Fibroblast of skin of right biceps (primary cell): ENCODE measurements at places on chromosomes 16 and 17.

- peak; percentile 73 for DNase-seq
Measured at GRCh38 chr17:33436321-33436720, 143.2 kb upstream of the ASIC2 start.

DNA sequence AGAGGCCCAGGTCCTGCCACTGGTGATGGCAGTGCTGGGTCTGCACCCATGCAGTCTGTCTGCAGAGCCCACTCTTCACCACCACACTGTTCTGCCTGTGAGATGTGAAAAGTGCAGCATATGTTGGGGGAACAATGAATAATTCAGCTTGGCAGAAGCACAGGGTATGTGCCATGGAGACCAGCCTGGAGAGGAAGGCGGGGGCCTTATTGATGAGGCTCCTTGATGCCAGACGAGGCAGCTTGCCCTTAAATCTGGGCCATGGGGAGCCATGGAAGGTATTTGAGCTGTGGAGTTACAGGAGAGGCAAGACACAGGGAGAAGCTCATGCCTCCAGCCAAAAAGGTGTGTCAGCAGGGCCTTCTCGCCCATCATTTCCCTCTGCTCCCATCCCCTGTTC is 124.7 kb downstream of the C16orf78 start:
- no peak for DNase-seq

GRCh38 chr17:38917259-38917658 is 8.2 kb upstream of the LASP1NB start:
- no peak for DNase-seq

DNA sequence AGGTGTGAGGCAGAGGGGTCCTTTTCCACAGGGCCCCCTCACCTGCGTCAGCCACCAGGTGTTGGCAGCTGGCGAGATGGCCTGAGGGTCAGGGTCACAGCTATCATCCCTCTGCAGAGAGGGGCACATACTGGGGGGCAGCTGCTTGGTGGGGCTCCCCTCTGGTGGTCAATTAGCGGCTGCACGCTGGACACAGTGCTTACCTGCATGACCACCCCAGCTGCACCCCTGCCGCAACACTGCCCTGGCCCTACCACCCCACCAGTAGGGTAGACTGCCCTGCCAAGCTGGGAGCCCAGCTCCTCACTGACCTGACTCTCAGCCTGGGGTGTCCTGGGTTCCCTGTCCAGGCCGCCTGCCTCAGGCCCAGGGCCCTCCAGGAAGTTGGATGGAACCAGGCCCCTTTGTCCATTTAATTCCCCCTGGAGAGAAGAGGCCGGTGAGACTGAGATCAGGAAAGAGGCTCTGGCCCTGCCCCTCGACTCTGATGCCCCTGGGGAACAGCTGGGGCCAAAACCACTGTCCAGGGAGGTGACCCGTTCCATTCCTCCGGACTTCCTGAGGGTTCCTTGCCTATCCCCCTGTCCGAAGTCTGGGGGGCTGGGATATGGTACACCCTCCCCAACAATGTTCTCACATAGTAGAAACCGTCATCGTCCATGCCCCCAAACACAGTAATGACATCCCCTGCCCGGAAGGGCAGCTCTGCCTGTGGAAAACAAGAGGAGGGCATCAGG is 23.7 kb downstream of the TSPOAP1 start:
- no peak for DNase-seq

DNA sequence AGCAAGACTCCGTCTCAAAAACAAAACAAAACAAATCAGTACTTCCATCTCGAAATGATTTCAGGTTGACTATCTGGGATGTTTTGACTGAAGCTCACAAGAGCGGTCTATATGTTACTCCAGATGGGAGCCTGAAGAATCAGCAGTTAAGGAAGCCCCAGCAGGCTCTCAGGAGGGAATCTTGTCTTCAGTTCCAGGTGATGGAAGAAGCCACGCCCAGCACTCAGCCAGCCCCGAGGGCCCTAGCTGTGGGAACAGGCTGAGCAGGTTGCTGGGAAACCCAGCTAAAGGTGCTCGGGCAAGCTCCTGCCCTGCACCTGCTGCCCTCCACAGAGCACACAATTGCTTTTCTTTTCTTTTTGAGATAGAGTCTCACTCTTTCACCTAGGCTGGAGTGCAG is 32.4 kb downstream of the WIPI1 start:
- no peak for DNase-seq

GRCh38 chr16:3508736-3509135 is 7.9 kb downstream of the CLUAP1 start:
- no peak for DNase-seq

DNA sequence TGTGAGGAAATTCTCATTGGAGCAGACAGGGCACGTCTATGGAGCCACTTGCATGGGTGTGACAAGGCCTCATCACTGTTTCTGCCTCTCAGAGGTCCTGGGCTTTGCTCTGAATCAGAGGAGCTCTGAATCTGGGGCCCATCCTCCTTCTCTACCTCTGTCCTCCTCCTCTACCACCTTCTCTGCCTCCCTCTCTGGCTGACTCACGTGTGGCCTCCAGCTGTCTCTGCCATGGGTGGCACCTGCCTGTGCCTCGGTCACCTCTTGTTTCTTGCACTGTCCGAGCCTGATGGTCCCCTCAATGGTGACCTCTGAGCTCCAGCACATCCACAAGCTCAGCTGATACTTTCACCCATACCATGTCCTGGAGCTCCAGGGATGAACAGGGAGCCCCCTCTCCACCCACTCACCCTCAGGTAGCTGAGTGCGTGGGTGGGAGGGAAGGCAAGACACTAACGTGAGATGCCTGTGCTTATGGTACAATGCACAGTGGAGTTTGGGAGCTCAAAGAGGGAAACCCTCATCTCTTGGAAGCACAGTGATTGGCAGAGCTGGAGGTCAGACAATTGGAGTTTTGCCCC is 116.4 kb upstream of the CRHR1 start:
- DNase-seq: no peak

- peak; percentile 24 for DNase-seq
Measured at GRCh38 chr17:36072431-36073121, 8.5 kb downstream of the CCL18 start.

DNA sequence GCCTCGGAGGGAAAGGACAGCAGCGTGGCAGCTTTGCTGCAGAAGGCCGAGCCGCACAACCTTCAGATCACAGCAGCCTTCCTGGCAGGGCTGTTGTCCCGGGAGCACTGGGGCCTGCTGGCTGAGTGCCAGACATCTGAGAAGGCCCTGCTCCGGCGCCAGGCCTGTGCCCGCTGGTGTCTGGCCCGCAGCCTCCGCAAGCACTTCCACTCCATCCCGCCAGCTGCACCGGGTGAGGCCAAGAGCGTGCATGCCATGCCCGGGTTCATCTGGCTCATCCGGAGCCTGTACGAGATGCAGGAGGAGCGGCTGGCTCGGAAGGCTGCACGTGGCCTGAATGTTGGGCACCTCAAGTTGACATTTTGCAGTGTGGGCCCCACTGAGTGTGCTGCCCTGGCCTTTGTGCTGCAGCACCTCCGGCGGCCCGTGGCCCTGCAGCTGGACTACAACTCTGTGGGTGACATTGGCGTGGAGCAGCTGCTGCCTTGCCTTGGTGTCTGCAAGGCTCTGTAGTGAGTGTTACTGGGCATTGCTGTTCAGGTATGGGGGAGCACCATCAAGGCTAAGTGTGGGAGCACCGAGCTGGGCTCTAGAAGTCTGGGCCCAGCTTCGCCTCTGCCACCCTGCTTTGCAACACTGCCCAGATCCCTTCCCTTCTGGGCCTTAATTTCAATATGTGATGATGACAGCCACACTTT is 18.6 kb downstream of the NOD2 start:
- DNase-seq: no peak

DNA sequence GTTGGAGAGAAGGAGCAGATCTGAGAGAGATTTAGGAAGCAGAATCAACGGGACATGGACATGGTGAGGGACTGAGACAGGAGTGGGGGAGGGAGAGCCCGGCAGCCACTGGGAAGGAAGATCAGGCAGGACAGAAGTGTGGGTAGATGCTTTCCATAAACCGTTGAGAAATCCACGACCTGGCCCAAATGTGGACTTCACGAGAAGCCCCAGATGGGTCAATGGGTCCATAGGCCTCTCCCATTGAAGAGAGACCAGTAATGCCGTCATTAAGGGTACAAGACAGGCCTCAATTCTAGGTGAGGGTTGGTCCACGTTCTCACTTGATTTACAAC is 530 bp upstream of the CCL22 start:
- no peak for DNase-seq

DNA sequence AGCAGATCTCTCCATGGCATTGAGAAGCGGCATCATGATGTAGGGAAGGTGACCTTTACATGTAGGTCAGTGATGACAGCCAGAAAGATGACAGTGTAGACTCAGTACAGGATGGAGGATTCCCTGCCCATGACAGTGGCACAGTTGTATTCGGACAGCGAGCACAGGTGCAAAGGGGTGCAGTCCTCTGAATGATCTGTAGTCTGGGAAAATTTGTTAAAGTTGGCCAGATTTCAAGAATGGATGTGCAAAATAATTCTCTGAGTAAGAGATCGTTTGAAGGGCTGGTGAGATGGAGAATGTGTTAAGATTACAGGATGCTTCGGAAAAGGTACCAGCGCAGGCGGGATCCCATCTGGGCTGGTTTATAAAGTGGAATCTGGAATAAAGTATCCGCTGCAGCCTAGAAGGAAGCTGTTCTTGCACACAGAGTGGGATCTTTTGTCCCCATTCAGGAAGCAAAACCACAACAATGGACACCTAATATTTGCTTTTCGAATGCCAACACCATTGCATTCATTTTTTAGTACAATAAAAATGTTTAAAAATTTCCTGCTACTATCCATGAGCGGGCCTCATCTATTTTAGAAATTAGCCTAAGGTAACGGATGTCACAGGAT is 101.2 kb downstream of the RPTOR start:
- DNase-seq: no peak

GRCh38 chr17:49616601-49617131 is 41.0 kb downstream of the NXPH3 start:
- peak; percentile 60 for DNase-seq

- peak; percentile 40 for DNase-seq
Measured at GRCh38 chr16:48323783-48324775, 61.1 kb downstream of the SIAH1 start.

GRCh38 chr16:21994856-21995465 is 6.0 kb downstream of the PDZD9 start:
- DNase-seq: no peak

GRCh38 chr17:65261152-65261551 is 124.0 kb downstream of the RGS9 start:
- DNase-seq: no peak

DNA sequence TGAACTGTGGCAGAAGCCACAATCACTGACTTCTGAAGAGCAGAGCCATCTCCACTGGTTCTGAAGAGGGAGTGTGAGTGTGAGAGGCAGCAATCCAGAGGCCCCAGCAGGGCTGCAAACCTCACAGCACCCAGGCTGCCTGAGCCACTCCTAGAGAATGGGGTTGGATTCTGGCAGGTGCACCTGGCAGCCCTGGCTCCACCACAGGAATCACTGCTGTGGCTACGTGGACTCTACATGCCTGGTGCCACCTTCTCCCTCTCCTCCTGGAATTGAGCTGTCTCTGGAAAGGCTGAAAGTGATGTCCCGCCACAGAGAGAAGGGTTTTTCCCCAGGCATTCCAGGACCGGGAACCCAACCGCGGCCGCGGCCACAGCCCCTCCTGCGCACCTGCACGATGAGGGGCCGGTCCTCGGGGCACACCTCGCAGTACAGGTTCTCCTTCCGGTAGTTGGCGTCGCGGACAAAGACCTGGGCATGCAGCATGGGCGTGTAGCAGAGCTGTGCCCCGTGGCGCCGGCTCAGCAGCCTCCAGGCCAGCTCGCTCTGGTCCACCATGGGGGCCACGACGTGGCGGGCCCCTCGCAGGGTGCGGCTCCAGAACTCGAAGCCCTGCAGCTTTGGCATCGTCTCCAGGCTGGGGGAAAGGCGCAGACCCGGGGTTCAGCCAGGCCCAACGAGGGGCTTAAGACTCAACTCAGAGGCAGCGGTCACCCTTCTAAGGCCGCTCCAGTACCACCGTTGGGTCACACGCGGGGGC is 991 bp downstream of the DUS1L start:
- no peak for DNase-seq

GRCh38 chr16:49278944-49279725 is 2.5 kb downstream of the CBLN1 start:
- DNase-seq: no peak

- DNase-seq: no peak
Measured at GRCh38 chr17:74276541-74277009, 2.5 kb downstream of the DNAI2 start.

DNA sequence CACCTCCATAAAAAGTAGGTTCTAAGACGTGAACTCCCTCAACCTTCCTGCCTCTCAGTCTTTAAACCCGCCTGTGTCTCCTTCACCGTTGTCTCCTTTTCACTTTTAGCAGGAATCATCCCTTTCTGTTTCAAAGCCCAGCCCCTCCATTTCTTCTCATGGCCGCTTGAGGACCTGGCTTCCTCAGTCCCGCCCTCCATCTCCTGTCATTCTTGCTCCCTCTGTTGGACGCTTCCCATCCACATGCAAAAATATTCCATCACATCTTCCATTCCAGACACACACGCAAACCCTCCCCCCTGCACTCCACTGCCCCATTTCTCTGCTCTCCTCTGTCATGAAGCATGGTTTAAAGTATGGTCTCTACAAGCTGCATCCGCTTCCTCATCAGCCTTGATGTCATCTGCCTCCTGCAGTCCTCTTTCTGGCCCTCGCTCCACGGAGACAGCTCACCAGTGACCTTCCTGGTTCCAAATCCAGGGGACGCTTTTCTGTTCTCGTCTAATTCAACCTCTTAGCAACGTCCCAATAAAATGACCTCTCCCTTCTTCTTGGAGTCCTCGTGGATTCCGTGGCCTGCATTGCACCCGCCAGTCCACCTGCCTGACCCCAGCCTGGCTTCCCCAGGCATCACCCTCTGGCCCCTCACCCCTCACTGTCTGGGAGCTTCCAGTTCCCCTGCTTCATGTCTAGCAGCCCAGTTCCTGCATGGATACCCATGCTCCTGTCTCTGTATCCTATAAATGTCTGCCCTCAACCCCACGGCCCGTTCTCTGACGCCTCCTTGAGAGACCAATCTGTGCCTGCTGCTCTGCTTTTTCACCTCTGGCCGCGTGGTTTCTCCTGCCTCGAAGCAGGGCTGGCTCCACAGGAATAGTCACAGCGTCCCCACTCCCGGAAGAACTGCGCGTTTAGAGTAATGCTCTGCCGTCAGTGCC is 26.2 kb downstream of the ANKRD40 start:
- peak; percentile 87 for DNase-seq

DNA sequence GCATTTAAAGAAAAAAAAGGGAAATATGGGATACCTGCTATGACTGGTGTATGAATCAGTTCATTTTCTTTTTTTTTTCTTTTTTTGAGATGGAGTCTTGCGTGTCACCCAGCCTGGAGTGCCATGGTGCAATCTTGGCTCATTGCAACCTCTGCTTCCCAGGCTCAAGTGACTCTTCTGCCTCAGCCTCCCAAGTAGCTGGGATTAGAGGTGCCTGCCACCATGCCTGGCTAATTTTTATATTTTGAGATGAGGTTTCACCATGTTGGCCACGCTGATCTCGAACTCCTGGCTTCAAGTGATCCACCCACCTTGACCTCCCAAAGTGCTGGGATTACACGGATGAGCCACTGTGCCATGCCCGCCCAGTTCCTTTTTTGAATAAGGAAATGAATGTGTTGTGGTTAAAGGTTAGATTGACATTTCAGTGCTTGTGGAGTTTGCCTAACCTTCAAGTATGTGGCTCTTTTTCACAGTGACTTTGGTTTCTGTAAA is 7.7 kb downstream of the HAPSTR1 start:
- DNase-seq: peak; percentile 56

- DNase-seq: no peak
Measured at GRCh38 chr16:12716658-12717057, 87.0 kb downstream of the CPPED1 start.

- DNase-seq: no peak
Measured at GRCh38 chr17:75697651-75698291, 23.5 kb upstream of the ITGB4 start.
